ENCODE measurements at places on chromosomes 7 and 10.
A peak's percentile ranks its signal among the peaks of the same experiment; 100 is the strongest.

DNA sequence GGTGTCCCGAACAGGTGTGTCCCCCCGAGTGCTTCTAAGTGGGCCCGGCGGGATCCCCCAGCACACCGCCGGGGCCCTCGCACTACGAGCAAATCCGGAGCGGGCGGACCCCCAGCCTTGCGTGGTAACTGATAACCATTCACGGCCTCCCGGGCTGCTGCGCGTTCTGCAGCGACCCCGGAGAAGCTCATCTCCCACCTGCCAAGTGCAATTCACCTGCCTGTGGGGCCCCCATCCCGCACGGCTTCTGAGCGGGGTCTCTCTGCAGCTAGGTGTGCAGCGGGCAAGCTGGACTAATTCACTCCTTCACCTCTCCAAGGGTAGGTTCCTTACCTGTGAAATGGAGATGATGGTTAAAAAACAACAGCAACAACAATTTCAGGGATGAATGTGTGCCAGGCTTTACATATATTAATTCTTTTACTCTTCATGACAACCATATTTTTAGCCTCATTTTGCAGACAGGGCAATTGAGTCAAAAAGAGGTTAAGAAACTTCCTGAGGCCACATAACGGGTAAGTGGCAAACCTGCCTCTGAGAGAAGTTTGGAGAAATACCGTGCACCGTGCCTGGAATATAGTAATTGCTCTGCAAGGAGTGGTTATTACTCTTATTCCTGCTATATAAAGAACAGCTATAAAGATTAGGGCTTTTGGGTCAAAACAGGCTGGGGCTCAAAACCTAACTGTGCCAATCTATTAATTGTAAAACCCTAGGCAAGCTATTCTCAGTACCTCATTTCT, 652 bp upstream of the PODXL start:
- no peak for DNase-seq

DNA sequence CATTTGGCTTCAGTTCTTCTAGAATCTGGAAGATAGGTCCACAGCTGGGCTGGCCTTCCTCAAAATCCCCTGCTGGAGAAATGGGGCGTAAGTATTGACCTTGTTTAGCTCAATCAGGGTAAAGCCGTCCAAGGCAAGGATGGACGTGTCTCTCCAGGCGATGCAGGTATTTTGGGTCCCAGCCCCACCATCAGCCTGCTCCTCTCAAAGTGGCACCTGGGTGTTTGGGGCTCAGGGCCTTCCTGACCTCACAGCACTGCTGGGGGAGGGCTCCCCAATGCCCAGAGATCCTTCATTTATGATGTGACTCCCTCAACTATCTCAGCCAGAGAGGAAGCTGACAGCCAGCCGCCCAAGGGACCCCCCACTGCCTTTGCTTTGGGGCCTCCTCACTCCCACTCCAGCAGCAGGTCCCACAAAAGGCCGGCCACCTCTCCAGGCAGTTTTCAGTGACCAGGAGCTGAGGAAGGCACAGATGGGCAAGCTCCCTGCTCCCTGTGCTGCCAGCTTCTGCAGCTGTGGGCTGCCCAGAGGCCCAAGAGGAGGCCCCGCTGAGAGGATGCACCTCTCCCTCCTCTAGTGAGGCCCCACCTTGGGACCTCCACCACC, 140.0 kb upstream of the TCERG1L start:
- DNase-seq = no peak

DNA sequence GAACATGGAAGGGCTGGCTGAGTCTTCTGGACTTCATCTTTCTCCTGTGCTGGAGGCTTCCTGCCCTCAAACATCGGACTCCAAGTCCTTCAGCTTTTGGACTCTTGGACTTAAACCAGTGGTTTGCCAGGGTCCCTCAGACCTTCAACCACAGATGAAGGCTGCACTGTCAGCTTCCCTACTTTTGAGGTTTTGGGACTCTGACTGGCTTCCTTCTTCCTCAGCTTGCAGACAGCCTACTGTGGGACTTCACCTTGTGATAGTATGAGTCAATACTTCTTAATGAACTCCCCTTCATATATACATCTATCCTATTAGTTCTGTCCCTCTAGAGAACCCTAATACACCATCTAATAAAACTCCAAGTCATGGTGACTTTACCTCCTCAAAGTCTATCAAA, 4.0 kb upstream of the CLEC5A start:
- DNase-seq = no peak

DNA sequence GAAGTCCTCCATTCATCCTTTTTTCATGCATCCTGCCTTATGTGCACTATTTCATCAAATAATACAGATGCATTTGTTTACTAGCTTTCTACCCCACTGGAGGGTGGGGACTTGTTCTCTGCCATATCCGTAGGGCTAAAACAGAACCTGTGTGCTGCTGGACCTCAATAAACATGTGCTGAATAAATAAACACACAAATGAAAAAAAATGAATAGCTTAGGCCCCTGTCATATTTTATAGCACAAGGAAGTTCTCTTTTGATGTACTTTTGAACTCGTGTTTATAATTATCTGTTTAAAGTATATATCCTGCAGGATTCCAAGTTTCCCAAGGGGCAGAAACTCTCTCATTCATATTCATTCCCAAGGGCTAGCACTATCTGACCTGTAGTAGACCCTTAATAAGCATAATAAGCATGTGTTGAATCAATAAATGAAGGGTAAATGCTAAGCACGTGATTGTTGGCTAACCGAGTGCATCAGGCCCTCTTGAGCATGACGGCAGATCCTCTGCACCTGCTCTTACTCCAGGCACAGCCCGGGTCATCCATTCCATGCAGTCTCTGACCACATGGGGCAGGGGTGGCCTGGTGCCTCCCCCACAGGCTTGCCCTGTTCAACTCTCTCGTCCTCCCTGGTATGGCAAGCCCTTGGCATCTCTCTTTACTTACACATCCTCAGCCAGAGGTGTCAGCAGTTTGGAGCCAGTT, 474.1 kb upstream of the ZMIZ1 start:
- no peak for DNase-seq

- DNase-seq = no peak
Observed at GRCh38 chr10:69733791-69734261, 67.9 kb upstream of the COL13A1 start.

- DNase-seq = peak; percentile 93
Observed at GRCh38 chr10:98323221-98324164, 55.5 kb upstream of the LOXL4 start.

DNA sequence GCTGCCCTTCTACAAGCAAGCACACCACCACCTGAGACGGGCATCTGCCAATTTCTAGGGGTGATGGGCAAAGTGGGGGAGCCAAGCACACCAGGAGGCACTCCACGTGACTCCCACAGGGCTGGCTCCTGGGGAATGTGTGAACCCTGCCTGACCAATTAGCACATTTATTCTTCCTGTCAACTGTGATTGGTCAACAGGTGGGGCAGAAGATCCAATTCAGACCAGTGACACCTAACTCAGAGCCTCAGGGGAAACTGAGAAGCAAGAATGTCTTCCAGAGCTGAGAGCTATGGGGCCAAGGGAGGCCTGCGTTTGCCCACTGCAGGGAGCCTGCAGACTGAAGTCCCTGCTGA, 15.4 kb downstream of the TMEM273 start:
- DNase-seq = no peak

DNA sequence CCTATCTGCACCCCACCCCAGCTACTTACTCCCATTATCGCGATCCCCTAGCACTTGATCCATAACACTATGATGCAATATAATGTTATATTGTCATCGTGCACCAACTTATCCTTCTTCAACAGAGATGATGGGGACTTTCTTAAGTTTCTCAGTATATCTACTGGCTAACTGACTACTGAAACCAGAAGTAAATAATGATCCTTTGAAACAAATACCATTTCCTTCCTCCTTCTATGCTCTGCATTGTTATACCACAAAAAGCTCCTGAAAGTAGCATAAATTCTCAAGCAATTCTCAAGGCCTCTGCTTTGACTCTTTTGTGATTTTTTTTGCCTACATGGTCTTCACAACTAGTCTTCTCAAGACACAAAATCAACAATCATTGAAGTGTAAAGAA, 68.9 kb downstream of the HTR7 start:
- no peak for DNase-seq

GRCh38 chr10:47036771-47037170, 125.5 kb downstream of the PTPN20 start:
- DNase-seq = no peak

DNA sequence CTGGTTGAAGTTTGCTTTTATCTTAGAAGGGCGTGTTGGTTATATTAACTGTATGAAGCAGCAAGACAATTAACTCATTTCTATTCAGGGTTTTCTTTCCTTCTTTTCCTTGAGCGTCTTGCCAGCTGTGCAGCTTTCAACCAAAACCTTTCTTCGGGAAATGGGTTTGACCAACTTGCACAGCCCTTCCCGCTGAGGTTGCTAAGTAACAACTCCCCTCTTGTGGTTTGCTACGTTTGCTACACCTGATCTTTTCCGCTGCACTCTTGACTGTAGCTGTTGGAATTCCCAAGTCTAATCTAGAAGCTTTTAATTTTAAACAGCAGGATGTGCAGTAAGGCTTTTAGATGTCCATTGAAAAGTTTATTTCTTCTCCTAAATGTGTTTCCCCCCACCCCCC, 116.9 kb downstream of the CDCA7L start:
- DNase-seq = no peak

GRCh38 chr10:43166880-43167497, 28.7 kb downstream of the CSGALNACT2 start:
- DNase-seq = no peak

- DNase-seq = no peak
Observed at GRCh38 chr7:157080111-157080730, 58.5 kb upstream of the UBE3C start.

DNA sequence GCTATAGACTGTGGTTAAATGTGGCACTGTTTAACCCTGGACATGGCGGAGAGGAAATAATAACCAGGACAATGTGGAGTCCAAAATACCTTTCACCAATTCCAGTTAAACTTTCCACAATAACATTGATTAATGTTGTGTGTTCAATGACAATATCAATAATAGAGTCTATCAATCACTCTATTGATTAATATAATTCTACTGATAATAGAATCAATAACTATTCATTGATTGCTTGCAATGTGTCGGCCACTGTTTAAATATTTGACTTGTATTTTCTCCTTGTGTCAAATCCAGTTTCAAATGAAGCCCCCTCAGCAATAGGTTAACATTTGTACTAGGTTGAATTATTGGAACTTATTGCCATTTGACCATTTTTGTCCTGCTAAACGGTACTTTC, 187.0 kb downstream of the PTPN20 start:
- no peak for DNase-seq

Data from T1000 (cell line).